ENCODE measurements at places on chromosomes 7 and 10.

DNA sequence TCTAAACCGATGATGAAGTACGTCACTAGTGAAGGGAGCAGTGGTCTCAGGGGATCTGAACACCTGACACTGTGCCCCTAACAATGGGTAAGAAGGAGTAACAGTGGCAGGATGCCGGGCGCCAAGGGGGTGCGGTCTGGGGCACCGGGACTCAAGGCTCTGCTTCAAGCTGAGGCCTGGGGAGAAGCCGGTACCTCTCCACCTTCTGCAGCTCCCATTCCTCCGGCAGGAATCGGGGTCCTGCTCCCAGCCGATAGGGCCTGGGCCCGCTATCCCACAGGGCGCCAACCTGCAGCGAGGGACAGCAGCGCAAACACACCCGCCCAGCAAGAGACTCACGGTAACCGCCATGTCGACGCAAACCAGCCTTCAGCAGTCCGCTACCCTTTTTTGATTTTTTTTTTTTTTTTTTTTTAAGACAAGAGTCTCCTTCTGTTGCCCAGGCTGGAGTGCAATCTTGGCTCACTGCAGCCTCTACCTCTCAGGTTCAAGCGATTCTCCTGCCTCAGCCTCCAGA lies 8.8 kb upstream of the CHST12 start:
- DNase-seq, result no peak

- no peak for DNase-seq
Measured at GRCh38 chr7:149317986-149318672, 56.1 kb downstream of the ZNF783 start.

DNA sequence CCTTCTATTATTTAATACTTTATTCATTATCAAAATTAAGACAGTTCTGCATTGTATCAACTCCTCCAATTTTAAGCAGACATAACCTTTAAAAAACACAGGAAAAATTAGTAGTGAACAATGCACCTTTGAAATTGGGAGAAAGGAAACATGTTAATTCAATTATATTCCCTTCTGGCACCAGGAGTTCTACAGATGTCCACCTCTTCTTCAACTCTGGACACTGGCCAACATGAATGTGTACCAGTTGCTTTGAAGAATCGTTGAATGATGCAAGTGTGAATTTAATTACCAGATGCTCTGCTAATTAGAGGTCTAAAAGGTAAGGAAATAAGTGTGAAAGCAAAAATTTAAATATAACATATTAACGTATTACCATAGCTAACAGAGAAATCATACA lies 206.7 kb upstream of the IGFBP3 start:
- no peak for DNase-seq

- DNase-seq, result no peak
Measured at GRCh38 chr10:126904818-126905701, at the start of gene DOCK1. Gene DOCK1, plus strand, starts transcription at chr10:126905428. Its CDS starts 90 bp downstream, at chr10:126905518.

DNA sequence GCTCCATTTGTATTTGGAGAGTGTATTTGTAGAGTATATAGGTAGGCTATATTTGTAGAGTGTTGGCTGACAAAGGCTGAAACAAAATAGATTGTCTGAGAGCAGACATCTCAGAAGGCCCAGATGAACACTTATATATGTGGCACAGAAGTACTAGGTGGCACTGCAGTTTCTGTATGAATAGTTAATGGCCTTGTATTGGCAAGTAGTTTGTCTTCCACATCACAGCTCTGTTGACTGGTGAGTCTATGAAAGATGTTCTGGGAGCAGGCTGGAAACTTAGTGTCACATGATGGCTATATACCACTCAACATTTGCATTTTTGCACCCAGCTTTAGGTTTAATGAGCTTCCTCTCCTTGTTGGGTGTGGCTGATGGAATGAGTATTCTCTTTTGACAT lies 51.9 kb downstream of the CCNY start:
- DNase-seq, result no peak

GRCh38 chr10:103632247-103632642 lies 138.7 kb downstream of the NEURL1 start:
- DNase-seq, result no peak

- no peak for DNase-seq
Measured at GRCh38 chr10:9229702-9230244, 1175.3 kb downstream of the GATA3 start.

DNA sequence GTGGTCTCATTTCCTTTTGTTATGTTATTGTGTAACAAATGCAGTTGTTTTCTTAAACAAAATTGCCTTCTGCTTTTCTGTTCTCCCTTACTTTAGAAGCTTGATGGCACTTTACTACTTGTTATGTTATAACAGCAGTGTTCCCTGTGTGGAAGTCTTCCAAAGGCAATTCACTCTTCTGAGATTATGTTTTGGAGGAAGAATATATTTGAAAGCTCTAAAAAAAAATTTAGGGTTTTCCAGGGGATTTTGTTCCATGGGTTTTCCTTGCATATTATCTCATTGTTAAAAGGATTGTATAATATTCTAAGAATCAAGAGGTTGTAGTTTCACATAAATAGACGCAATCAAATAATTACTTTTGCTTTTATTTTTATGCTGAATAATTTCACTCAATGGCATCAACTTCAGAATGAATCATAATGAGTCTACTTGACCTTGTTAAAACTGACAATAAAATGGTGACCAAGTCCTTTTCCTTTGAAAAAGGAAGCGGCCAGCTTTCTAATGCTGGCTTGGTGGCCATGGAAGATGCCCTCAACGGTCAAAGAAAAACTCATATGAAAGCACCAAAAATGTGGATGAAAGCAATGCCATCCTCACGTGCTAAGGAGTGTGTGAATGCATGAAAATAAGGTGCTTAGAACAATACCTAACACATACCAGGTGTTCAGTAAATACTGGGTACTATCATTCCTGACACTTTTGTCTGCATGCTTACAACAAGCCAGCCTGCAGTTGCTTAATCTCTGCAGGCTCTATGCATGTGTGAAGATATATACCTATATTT lies 92.4 kb upstream of the KLF6 start:
- DNase-seq, result no peak

DNA sequence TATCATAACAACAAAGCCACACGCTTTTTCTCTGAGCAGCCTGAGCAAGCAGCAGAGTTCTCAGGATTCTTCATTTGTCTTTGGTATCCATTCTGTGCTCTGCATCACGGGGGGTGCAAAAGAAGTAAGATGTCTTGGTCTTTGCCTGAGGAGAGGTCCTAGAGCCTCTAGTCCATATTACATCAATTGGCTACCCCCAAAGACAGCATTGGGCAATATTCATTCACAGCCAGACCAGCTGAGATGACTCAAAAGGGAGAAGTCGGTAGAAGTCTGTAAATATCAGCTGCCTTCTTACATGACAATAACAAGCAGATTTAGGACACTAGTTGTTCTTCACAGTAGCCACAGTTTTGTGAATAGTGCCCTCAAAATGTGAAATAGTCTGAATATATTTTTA lies 66.6 kb downstream of the FZD1 start:
- no peak for DNase-seq

DNA sequence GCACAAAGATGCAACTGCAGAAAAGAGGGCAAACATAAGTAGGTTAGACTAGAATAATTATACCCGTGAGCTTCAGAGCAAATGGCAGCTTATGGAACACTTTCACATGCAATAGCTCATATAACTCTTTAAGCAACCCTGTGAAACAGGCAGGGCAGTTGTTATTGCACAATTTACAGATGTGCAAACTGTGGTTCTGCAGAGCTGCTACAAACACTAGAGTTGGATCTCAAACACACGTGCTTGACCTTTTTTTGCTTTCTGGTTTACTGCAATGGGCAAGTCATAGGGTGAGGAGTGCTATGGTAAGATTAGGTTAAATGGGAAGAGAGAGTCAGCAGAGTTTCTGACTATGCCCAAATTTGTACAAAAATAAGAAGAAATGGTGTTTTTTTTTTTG lies 610.8 kb downstream of the GATA3 start:
- DNase-seq, result no peak

DNA sequence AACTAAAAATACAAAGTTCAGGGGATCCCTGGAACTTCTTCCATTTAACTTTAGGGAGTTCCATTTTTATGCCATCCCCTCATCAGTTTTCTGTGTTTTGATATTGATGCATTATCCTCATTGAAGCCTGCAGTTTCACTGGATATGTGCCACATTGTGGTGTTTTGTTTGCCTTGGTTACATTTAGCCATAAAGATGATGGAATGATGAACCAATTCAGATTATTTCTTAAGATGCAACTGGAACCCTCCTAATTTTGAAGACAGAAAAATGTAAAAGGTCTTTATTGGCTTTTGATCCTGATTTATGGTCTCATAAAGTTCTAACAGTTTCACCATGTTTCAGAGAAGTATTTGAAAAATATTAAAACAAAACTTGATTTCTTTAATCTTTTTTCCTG lies 314.2 kb upstream of the KLF6 start:
- no peak for DNase-seq

GRCh38 chr7:42774436-42774835 lies 137.4 kb downstream of the C7orf25 start:
- DNase-seq, result no peak

DNA sequence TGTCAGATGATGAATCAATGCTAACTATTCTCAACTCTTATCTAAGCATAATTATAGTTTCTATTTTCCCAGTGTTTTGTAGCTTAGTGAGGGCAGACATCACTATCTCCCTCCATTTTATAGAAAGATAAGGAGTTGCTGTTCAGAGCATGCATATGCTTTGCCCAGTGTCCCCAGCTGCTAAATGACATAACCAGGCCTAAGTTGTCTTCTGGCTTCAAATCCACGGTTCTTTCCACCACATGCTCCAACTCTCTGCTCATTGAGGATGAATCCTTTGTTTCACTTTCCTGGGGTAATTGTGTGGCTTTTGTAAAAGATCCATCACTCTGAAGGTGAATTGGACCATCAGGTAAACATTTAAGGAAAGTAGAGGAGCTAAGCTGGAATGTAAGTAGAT lies 134.0 kb downstream of the SNX10 start:
- no peak for DNase-seq

GRCh38 chr10:13110908-13111307 lies 10.9 kb downstream of the OPTN start:
- DNase-seq, result no peak

- no peak for DNase-seq
Measured at GRCh38 chr10:47021850-47022249, 110.6 kb downstream of the PTPN20 start.

- DNase-seq, result no peak
Measured at GRCh38 chr7:127824682-127825081, 172.7 kb downstream of the SND1 start.

- DNase-seq, result no peak
Measured at GRCh38 chr7:81725812-81726127, 44.1 kb downstream of the HGF start.

GRCh38 chr10:32376097-32376496 lies 29.1 kb upstream of the EPC1 start:
- DNase-seq, result no peak

Measured in T-helper 9 cell (primary cell).